ENCODE measurements at places on chromosomes 1 and 21.

DNA sequence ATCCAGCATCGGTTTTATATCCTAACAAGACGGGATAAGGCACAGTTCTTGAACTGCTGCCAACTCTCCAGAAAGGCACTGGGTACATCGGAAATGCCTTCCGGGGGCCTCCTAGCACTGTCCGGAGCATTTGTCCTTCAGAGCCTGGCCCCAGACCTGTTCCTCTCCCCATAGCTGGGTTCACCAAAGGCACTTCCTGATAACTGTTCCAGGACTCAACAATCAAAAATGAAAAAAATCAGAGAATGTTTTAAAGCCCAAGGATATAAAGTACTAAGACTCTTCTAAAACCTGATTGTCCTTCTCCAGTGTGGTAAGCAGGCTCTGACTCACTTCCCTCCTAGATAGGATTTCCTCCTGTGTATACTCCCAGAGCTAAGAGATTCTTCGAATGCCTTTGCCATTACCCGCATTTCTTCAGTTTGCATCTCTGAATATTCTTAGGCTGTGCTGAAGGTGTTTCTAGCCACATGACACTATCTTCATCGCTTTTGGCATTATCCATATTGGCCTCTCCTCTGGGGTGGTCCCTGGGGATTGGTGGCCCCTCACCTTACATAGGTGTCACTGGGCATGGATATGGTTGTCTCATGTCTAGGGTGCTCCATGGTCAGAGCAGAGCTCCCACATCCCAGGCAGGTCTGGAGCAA is 112.9 kb downstream of the ZBTB18 start:
- H3K36me3 ChIP-seq: no peaks in the 10 kb centered on the region
- no peak overlapping the region for H3K27ac ChIP-seq
- H3K27me3 ChIP-seq: no peaks in the 10 kb centered on the region
- H3K4me1 ChIP-seq: no peaks in the 10 kb centered on the region
- H3K4me3 ChIP-seq: no peak overlapping the region

DNA sequence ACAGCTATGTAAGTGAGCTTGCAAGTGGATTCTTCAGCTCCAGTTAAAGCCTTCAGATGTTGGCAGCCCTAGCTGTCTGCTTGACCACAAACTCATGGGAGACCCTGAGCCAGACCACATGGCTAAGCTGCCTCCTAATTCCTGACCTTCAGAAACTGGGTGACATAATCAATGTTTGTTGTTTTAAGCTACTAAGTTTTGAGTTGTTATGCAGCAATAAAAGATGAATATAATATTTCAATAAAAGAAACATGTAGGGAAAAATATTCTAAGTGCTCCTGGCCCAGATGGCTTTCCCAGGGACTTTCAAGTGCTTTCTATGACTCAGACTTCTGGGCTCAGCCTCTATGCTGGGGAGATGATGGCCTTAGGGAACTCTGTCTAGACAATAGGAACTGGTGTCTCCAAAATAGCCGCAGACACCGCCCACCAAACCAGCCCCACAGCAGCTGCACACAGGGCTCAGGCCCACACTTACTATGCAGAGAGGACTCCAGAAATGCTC is 20.3 kb upstream of the AZIN2 start:
- no peak for DNase-seq
- H3K4me1 ChIP-seq: no peaks in the 10 kb centered on the region
- H3K36me3 ChIP-seq: no peaks in the 10 kb centered on the region
- no peaks in the 10 kb centered on the region for H3K27me3 ChIP-seq
- no peak overlapping the region for H3K4me3 ChIP-seq
- H3K27ac ChIP-seq: no peak overlapping the region

GRCh38 chr1:97820470-97821188 is 100.2 kb downstream of the DPYD start:
- H3K4me1 ChIP-seq: no peaks in the 10 kb centered on the region
- no peak for DNase-seq
- H3K36me3 ChIP-seq: no peaks in the 10 kb centered on the region
- no peaks in the 10 kb centered on the region for H3K27me3 ChIP-seq
- no peak overlapping the region for H3K27ac ChIP-seq
- H3K4me3 ChIP-seq: no peak overlapping the region

- H3K27ac ChIP-seq: no peak overlapping the region
- no peaks in the 10 kb centered on the region for H3K4me1 ChIP-seq
- H3K4me3 ChIP-seq: no peak overlapping the region
- peaks cover 26% of the 10 kb centered on the region for H3K27me3 ChIP-seq
- H3K36me3 ChIP-seq: no peaks in the 10 kb centered on the region
- peak; percentile 44 for DNase-seq
These were observed 71.0 kb upstream of the CSF3R start for GRCh38 chr1:36553591-36554322.

GRCh38 chr1:28154078-28154594 is 22.4 kb downstream of the PTAFR start:
- no peak for DNase-seq
- H3K27ac ChIP-seq: no peak overlapping the region

GRCh38 chr1:77845951-77846350 is 42.5 kb upstream of the NEXN start:
- H3K4me1 ChIP-seq: peaks cover 5% of the 10 kb centered on the region
- H3K4me3 ChIP-seq: no peak overlapping the region
- no peak overlapping the region for H3K27ac ChIP-seq
- H3K27me3 ChIP-seq: no peaks in the 10 kb centered on the region

GRCh38 chr1:197908716-197909220 is 6.3 kb downstream of the C1orf53 start:
- no peak for DNase-seq

DNA sequence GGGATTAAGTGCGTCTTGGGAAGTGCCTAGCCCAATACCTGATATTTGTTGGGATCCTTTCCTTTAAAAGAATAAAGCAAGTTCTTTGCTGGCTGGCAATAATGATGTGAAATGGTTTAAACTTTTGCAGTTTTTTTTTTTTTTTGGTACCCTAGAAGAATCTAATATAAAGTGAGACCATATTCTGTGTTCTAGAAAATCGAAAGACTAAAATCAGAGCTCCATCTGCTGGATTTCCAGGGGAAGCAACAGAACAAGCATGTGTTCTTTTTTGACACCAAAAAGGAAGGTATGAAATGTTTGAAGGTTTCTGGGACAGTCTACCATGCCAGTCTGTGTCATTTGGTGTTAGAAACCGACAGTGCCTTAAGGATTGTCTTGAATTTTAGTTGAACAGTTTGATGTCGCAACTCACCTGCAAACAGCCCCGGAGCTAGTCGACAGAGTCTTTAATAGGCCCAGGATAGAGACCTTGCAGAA is 6.4 kb downstream of the UTP11 start:
- peaks cover 59% of the 10 kb centered on the region for H3K36me3 ChIP-seq
- H3K27me3 ChIP-seq: no peaks in the 10 kb centered on the region
- no peak overlapping the region for H3K27ac ChIP-seq
- DNase-seq: peak; percentile 51

GRCh38 chr1:29687601-29688244 is 451.4 kb downstream of the PTPRU start:
- H3K27me3 ChIP-seq: no peaks in the 10 kb centered on the region
- no peak overlapping the region for H3K27ac ChIP-seq
- DNase-seq: no peak
- no peaks in the 10 kb centered on the region for H3K4me1 ChIP-seq
- no peaks in the 10 kb centered on the region for H3K36me3 ChIP-seq
- no peak overlapping the region for H3K4me3 ChIP-seq

GRCh38 chr1:212825798-212826452 is 21.5 kb downstream of the SPATA45 start:
- no peaks in the 10 kb centered on the region for H3K27me3 ChIP-seq
- H3K27ac ChIP-seq: no peak overlapping the region
- H3K36me3 ChIP-seq: no peaks in the 10 kb centered on the region
- no peak overlapping the region for H3K4me3 ChIP-seq
